Type B pancreatic cell (in vitro differentiated cells): ENCODE measurements at places on chromosomes 16 and 17.

DNA sequence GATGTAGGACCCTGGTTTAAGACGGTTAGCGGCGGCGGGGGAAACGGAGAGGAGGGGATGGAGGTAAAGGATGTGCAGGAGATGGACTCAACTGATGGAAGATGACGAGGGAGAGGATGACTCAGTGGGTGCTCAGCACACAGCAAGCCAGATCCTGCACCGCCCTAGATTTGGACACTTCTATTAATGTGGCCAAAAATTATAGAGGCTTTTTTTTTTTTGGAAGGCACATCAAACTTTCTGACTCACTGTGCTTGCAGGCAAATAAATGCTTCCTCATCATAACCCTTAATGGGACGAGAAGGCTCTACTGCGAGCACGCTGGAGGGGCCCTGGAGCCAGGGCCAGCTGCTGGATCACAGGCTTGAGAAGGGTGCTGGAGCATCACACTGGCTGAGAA, 36.0 kb downstream of the RTN4RL1 start:
- DNase-seq: no peak

DNA sequence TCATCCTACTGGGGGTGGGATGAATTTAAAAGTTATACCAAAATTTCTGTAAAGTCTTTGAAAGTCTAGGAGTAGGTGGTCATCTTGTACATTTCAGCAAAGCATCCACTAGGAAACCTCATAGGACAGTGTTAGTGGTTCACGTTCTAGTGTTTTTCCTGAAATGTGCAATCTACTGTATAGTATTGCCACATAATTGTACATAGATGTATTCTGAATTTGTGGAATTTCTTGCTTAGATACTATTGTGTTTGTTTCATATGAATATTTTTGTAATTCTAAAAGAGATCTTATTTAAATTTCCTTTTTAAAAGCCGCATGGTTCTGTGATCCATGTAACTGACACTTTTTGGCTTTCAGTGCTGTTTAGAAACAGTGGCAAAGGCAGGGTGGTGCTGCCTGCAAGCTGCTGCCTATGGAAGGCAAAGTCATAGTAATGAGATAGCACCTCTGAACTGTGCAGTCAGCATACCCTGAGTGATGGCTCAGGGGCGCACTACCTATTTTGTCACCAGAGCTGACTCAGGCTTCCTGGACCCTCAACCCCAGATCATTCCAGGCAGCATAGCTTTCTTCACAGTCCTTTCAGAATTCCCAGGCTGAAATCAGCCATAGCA, 193.3 kb downstream of the MRTFB start:
- no peak for DNase-seq

GRCh38 chr17:50259477-50260324, 14.6 kb upstream of the TMEM92 start:
- no peak for DNase-seq

GRCh38 chr17:48055531-48056245, 7.5 kb downstream of the NFE2L1 start:
- DNase-seq: no peak

GRCh38 chr17:47875011-47875985, 20.7 kb upstream of the SP2 start:
- no peak for DNase-seq

DNA sequence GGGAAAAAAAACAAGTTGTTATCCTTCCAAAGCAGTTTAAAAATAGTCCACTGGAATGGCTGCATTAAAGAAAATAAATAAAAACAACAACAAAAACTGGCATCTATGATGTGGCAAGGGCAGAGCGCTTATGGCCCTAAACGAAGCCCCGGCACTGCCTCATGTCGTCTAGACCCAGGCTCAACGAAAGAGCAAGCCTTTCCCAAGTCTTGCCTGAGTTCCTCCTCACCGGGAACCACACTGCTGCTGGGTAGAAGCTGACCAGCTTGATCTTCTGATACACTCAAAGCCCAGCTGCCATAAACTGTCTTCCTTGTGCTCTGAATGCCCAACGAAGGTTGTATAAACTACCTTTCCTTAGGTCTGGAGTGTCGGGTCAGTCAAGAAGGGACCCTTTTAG, 37.0 kb downstream of the NDEL1 start:
- no peak for DNase-seq

GRCh38 chr17:49292901-49293300, 62.3 kb upstream of the PHOSPHO1 start:
- DNase-seq: no peak

DNA sequence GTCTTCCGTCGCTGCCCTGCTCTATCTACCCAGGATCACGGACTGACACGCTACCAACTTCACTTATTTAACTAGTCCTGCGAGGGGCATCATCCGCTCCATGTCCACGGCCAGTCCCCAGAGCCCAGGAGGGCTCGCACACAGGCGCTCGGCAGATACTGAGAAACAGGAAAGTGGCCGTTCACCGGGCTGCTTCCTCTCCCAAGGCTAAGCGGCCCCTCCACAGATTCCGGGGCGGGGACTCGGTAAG, 388 bp downstream of the OXLD1 start:
- no peak for DNase-seq

DNA sequence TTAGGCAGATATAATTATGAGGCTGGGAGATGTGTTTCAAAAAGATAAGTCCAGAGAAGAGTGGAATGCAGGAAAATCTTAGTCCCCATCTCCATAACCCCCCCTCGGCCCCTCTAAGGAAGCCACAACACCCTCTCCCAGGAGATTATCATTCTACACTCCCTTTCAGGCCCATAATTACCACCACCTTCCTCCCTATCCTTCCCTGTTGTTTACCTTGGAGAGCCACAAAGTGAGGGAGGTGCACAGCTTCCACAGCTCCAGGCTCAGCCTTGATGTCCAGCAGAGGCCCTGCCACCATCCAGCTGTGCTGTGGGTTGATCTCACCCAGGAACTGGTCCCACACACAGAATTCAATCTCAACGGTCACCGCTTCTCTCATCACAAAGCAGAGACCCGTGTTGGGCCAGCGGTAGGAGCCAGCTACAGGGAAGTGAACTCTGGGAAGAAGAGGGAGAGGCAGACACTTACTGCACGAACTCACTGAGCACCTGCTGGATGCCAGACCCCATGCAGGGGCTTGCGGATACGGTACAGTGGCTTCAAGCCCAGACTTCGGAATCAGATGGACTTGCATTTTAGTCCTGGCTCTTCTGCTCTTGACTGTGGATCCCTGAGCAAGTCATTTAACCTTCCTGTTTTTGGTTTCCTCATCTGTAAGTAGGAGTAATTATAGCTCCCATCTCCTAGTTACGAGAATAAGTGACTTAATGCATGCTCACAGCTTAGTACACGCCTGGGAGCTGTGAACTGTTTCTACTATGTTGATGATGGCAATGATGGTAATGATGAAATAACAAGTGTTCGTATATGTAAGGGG, 44.1 kb downstream of the MIS12 start:
- no peak for DNase-seq

DNA sequence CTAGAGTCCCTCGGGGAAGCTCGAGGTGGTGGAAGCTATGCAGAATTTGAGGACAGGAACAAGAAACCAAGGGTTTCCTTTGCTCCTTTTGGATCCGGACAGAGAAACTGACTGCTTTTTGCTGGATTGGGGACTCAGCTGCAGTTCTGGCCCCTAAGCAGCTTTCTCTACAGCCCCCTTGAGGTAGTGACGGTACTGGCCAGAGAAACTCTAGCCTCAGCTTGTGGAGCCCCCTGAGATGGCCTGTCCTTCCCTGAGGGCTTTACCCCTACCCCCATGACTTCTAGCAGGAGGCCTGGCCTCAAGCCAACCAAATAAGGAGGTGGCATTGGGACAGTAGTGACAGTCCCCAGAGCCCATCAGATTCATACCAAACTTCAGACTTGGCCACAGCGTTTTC, 118.1 kb downstream of the IRX5 start:
- DNase-seq: no peak

GRCh38 chr17:58382872-58383242, 30.9 kb upstream of the SUPT4H1 start:
- DNase-seq: no peak

DNA sequence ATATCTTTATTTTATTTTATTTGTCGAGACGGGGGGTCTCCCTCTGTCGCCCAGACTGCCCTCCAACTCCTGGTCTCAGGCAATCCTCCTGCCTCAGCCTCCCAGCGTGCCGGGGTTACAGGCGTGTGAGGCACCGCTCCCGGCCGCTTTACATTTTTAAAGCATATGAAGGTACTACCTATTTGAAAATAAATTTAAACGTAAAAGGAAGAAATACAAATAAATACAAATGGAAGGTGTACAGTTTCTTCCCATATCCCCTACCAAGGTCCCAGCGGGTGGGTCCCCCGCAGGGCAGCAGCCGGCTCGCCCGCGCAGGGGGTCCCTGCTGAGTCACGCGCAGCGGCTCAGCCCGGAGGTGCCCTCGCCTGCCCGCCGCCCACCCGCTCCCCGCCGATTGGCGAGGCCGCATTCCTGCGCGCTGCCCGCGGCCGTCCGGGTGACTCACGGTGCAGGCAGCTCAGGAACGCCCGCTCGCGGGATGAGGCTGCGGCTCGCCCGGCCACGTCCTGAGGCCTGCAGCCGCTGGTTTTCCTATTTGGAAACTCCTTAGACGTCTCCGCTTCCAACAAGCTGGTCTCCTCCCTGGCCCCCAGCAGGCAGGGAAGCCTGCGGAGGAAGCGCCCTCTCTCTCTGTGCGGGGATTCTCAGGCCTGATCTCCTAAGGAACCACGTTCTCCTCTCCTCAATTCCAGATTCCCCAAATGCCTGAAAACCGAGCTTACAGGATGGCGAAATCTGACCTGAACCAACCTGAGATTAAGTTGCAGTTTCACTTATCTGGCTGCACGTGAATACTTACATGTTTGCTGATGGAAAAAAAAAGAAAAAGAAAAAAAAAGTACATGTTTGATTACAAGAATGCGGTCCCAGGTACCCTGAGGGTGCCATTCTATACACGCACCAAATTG, 54.8 kb upstream of the MAP3K14 start:
- peak; percentile 93 for DNase-seq

- DNase-seq: no peak
Observed at GRCh38 chr17:79831265-79832217, 7.7 kb downstream of the CBX4 start.

DNA sequence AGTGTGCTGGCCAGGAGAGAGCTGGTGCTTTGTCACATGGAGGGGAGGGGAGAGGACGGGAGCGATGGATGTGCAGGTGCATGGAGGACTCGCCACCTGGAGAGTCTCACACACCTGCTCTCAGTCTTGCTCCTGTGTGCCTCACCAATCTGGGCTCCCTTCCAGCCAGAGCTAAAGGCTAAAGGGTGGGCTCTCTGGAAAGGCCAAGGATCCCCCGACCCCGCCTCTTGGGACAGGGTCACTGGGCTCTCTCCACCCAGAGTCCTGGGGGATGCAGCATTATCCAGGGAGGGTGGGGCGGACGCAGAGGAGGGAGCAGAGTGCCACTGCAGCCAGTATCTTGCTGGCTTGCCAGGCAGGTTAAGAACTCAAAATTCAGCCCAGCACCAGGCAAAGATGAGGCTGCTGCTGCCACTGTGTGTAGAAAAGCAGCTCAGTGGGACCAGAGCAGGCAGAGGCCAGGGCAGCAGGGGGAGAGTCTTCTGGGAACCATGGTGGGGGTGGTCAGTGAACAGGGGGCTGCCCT, 5.4 kb upstream of the STAT5B start:
- DNase-seq: peak; percentile 64

GRCh38 chr16:80585764-80586163, 45.0 kb downstream of the DYNLRB2 start:
- no peak for DNase-seq

DNA sequence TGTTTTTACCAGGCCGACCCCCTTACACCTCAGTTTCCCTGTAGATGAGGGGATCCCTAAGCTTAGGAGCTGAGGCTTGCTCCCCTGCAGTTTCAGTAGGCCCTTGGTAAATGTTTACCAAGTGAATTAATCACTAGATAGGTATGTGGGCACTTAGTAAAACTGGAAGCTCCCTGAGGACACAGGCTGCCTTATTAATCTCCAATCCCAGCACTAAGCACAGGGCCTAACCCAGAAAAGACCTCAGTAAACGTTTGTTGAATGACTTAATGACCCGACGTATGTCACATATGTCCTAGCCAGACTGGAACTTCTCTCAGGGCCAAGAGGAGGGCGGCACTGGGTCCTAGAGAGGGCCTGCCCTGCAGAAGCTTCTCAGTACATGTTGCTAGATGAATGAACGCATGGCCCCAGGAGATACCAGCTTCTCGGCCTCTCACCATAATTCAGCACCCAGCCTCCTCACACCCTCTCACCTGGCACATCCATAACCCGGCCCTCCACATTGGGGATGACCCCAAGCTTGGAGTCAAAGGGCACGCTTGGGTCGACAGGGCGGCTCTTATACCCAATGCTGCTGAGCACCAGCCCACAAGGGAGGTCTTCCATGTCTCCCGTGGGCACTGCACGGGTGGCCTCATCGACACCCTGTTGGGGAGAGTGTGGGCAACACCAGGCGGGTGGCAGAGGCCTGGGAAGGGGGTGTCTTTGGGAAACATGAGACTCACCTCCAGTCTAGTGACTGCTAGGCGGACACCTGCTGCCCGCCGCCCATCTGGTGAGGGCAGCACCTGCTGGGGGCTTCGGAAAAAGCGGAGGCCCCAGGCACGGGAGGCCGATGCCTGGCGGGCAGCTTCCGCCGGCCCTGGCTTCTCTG, 4.0 kb upstream of the GRIN2C start:
- no peak for DNase-seq

DNA sequence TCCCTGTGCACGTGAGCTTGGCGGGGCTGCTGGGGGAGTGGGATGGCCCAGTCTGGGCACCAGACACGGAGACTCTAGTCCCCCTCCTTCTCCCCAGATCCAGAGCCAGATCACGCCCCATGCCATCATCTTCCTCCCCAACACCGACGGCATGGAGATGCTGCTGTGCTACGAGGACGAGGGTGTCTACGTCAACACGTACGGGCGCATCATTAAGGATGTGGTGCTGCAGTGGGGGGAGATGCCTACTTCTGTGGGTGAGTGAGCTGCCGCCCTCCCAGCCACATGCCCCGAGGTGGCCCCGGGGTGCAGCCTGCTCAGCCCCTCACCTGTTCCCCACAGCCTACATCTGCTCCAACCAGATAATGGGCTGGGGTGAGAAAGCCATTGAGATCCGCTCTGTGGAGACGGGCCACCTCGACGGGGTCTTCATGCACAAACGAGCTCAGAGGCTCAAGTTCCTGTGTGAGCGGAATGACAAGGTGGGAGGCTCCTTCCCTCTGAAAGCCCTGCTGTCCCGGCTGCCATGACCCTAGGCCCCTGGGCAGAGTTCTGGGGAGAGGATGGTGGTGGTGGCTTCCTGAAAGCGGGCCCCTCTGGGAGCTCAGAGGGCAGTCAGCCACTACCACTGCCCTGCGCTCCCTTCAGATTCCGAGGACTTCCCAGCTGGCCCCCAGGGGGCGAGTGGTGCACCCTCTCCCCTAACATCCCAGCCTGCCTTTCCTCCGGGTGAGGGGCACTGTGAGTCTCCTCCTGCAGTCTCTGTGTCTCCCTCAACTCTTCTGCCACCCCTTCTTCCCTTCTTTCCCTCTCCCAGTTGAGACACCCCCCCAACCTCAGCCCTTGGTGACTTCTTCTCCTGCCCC, 2.8 kb upstream of the C17orf107 start:
- no peak for DNase-seq

DNA sequence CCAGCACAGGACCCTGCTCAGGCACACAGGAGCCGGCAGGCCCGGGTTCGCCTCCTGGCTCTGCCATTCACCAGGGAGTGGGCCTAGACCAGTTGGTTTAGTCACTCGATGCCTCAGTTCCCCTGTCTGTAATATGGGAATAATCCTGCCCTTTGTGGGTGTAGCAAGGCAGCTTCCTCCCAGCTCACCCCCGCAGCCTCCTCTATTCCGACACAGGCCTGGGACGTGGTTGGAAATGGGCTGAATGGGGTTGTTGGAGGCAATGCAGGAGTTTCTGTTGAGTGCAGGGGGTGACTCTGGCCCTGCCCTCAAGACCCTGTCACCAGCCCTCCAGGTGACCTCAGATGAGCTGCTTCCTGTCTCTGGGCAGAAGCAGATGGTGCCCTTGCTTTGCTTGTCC, 19.8 kb downstream of the SLC5A10 start:
- DNase-seq: no peak
